HFFc6 (cell line): ENCODE measurements at places on chromosomes 7 and 10. TPM values are rescaled to one million over a fixed set of nuclear protein-coding genes. Genes with fewer than 3 reads are reported as not detected.

GRCh38 chr7:156765901-156766656, 125.5 kb downstream of the RNF32 start:
- peaks cover 11% of the 10 kb centered on the region for H3K4me1 ChIP-seq
- no peak for DNase-seq
- H3K27me3 ChIP-seq, result no peaks in the 10 kb centered on the region
- H3K27ac ChIP-seq, result no peak overlapping the region
- no peaks in the 10 kb centered on the region for H3K36me3 ChIP-seq

LIPF gene
- not detected in 3 replicates for total RNA-seq

DNA sequence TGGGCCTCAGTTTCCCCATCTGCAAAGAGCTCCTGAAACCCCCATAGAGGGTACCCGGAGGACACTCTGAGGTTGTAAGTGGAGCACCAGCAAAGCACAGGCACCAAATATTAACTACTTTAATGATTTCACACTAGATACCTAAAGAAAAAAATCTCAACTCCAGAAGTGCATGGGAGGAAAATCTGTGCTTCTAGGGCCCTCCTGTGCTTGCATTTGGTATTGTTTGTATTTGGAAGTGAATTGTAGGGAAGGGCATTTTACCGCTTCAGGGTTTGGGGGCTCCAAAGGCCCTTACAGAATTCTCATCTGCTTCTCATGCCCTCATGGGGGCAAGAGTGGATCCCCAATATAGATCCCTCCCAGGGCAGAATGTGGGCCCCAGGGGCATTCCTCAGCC, 22.4 kb upstream of the DRGX start:
- H3K4me1 ChIP-seq, result no peaks in the 10 kb centered on the region
- H3K36me3 ChIP-seq, result no peaks in the 10 kb centered on the region
- H3K4me3 ChIP-seq, result no peak overlapping the region
- H3K27ac ChIP-seq, result no peak overlapping the region
- H3K27me3 ChIP-seq, result peaks cover 46% of the 10 kb centered on the region
- DNase-seq, result no peak

DNA sequence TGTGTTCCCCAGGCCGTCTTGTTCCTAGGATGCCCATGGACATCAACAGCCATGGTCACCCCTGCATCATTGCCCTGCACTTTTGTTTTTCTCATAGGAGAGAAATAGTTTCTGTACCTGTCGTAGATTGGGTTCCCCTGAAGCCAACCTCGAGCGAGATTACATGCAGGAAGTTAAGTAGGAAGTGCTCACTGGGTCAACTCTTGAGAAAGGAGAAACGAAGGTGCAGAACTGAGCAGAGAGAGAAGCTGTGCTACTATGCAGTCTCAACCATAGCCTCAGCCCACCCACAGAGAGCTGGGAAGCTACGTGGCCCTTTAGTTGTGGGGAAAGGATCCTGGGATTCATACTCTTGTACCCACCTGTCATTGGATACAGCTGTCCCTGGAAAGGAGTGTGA, 165.2 kb downstream of the HERPUD2 start:
- H3K27ac ChIP-seq, result no peak overlapping the region
- H3K27me3 ChIP-seq, result peaks cover 32% of the 10 kb centered on the region
- DNase-seq, result no peak
- no peaks in the 10 kb centered on the region for H3K4me1 ChIP-seq
- no peaks in the 10 kb centered on the region for H3K36me3 ChIP-seq
- no peak overlapping the region for H3K4me3 ChIP-seq

IGFBP3 gene
- 820 to 983 TPM (median 981 TPM) in 3 replicates for total RNA-seq

DNA sequence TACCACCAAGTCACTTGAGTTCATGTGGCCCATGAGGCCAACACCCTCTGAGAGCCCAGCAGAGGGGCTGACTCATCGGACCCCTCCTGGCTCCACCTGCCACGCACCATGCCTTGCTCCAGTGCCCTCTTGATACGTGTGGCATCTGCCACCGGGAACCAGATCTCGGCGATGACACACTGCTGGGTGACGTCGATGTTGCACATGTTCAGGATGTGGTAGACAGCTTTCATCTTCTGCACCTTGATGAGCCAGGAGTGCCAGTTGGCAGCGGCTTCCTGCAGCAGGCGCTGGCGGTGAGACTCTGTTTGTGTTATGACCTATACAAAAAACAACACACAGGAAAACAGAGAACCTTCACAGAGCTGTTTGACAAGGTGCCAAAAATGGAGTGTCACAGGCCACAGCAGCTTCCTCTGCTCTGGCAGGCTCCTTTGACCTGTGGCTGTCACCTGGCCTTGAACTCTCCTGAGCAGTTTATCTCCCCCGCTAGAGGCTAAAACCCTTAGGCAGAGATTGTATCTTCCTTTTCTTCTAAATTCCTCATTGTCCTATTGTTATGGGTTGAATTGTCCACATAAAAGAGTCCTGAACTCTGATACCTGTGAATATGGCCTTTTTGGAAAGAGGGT, 45.2 kb upstream of the TMEM213 start:
- DNase-seq, result no peak
- peaks cover 34% of the 10 kb centered on the region for H3K4me1 ChIP-seq
- peaks cover 16% of the 10 kb centered on the region for H3K27me3 ChIP-seq
- no peak overlapping the region for H3K27ac ChIP-seq
- H3K4me3 ChIP-seq, result no peak overlapping the region

DNA sequence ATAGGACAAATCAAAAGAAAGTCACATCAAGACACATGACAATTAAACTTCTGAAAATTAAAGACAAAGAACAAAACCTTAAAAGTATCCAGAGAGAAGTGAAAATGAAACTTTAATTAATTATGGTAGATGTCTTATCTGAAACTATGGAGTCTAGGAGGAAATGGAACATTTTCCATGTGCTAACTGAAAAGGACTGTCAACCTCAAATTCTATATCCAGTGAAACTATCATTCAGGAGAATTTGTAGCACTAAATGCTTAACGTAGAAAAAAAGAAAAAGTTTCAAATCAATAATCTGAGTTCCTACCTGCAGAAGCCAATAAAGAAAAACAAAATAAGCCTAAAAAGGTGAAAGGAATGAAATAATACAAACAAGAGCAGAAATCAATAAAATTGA, 33.1 kb upstream of the C10orf71 start:
- H3K36me3 ChIP-seq, result no peaks in the 10 kb centered on the region; the same call in 1 of the 2 replicates
- H3K27ac ChIP-seq, result no peak overlapping the region
- H3K4me3 ChIP-seq, result no peak overlapping the region
- no peak for DNase-seq

GRCh38 chr10:69491611-69492010, 40.3 kb downstream of the TSPAN15 start:
- H3K27me3 ChIP-seq, result peaks cover 9% of the 10 kb centered on the region
- no peak overlapping the region for H3K27ac ChIP-seq
- peaks cover 13% of the 10 kb centered on the region for H3K36me3 ChIP-seq

GRCh38 chr7:25823571-25823970, 328.4 kb upstream of the NFE2L3 start:
- no peaks in the 10 kb centered on the region for H3K4me1 ChIP-seq
- H3K4me3 ChIP-seq, result no peak overlapping the region
- no peaks in the 10 kb centered on the region for H3K36me3 ChIP-seq
- H3K27ac ChIP-seq, result no peak overlapping the region

DNA sequence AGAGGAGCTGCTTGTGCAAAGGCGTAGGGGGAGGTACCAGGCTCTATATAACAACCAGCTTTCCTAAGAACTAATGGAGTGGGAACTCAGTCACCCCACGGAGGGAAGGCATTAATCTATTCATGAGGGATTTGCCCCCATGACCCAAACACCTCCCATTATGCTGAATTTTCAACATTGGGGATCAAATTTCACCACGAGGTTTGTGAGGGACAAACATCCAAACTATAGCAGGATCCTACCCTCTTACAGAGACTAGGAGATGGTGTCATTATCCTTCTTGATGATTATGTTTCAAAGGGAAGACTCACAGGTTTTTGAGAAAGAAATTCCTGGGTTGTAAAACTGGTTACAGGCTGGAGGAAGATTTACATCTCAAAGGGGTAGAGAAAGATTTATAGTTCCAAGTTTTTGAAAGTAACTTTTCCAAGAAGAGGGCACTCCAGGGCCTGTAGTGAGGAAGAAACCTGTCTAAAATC, 295.0 kb upstream of the DKK1 start:
- no peaks in the 10 kb centered on the region for H3K27me3 ChIP-seq
- H3K4me3 ChIP-seq, result no peak overlapping the region
- DNase-seq, result no peak
- H3K27ac ChIP-seq, result no peak overlapping the region

DNA sequence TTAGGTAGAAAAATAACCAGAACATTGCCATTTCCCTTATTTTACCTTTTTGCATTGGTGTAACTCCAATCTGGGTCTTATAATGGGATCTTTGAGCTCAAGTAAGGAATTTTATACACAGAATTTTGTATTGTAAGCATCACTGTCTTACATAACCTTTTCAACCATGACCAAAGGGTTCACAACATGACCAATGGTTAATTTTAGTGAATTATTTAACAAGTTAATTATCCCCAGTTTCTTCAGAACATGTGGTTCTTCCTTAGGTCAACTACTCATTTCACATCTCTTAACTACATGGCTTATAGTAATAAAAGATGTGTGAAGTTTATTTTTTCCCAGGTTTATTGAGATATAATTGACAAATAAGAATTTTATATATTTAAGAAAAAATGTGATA, 74.2 kb upstream of the RHOBTB1 start:
- no peak overlapping the region for H3K4me3 ChIP-seq
- H3K36me3 ChIP-seq, result no peaks in the 10 kb centered on the region
- no peaks in the 10 kb centered on the region for H3K4me1 ChIP-seq
- DNase-seq, result no peak

DNA sequence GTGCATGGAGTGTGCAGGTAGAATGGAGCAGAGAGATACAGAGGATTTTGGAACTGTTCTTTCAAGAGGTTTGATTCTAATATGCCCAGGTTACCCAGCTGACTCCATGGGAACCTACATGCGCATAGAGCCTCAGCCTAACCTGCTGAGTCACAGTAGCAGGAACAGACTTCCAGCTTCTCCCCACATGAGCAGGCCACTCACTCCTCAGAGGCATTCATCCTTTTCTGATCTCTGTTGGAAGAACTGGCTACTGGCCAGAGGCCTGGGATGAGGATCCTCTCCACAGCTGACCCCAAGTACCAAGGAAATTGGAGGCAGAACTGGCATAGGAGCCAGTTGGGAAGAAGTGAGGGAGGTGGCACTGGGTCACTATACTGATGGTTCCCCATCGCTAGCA, 17.9 kb upstream of the CCSER2 start:
- no peak overlapping the region for H3K4me3 ChIP-seq
- no peak for DNase-seq
- H3K4me1 ChIP-seq, result peaks cover 16% of the 10 kb centered on the region

DNA sequence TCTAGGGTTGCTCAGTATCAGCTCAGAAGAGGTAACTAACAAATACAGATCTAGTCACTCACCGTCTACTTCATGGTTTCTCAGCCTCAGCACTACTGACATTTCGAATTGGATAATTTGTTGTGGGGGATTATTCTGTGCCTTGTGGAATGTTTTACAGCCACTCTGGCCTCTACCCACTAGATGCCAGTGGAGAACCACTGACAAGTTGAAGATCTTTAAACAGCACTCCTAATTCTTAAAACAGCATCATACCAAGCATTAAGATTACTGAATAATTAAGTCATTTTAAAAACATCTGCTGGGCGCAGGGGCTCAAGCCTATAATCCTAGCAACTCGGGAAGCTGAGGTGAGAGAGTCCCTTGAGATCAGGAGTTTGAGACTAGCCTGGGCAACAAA, 82.6 kb downstream of the UPF2 start:
- 0 out of 2 replicates have a peak, but pooled peaks cover 2% of the 10 kb centered on the region for H3K27me3 ChIP-seq
- peaks cover 17% of the 10 kb centered on the region for H3K36me3 ChIP-seq
- no peak for DNase-seq
- H3K4me3 ChIP-seq, result no peak overlapping the region
- H3K4me1 ChIP-seq, result no peaks in the 10 kb centered on the region

CHCHD2 gene
- total RNA-seq, result 386 to 515 TPM (median 413 TPM) in 3 replicates

DNA sequence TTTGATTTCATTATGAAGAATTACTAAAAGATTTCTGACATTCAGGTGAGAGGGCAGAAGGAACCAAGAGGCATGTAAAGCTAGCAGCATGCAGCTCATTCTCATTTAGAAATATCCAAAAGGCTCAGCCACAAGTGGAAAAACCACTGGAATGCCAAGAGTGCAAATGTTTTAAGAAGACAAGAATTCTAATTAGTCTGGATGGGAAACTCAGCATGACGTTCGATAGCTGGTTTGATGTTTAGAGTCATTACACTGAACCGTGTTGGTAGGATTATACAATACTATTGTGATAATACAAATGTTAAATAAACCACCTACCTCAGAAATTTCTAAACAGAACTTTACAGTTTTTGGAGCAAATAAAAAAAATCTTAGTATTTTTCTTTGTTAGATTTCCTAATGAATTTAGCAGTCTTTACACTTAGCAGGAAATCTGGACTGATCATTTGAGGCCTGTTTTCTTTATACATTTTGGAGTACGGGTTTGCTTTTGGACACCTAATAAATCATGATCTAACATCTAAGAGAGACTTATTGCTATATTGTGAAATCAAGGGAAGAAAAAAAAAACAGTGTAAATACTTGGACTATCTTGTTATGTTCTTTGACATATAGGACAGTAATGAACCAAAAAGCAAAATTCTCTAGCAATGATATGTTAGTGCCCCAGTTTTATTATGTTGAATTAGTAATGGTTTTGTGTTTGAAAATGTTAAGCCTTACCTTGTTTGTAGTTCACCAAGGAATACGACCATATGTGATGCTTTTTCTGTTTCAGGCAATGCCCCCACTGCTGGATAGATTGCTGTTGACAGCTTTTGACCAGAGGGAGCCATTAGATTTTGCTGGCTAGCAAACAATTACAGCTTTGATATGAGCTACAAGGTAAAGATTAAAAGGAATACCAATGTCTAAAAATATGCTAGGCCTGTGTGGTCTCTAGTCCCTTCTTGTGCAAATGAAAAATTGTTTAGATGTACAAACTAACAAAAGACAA, 354.1 kb upstream of the SEMA3A start:
- peaks cover 21% of the 10 kb centered on the region for H3K4me1 ChIP-seq
- peak; percentile 14 for DNase-seq
- H3K36me3 ChIP-seq, result no peaks in the 10 kb centered on the region
- no peaks in the 10 kb centered on the region for H3K27me3 ChIP-seq

NXPH1 gene
- not detected in 2 replicates for total RNA-seq

- H3K36me3 ChIP-seq, result peaks cover 16% of the 10 kb centered on the region; the same call in 1 of the 2 replicates
- peak; percentile 95 for DNase-seq
These were observed 74.3 kb upstream of the ASAH2 start for GRCh38 chr10:50325449-50326171.

FEZF1 gene
- total RNA-seq, result not detected in 2 replicates

DNA sequence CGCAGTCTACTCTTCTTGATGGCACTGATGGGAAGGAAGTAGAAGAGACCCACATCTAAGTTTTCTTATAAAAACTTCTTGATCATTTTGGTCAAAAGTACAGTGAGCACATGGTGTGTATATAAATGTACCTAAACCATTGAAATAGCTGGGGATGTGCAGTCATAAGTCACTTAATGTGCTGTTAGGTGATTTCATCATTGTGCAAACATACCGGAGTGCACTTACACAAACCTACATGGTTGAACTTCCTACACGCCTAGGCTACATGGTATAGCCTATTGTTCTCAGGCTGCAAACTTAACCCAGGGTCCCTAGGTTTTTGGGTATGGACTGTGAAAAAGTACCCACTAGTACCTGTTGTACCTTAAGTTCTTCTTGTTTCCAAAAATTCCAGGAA, 123.3 kb upstream of the ZNF438 start:
- peaks cover 4% of the 10 kb centered on the region; the same call in 1 of the 2 replicates for H3K36me3 ChIP-seq
- peaks cover 43% of the 10 kb centered on the region for H3K4me1 ChIP-seq
- H3K27ac ChIP-seq, result no peak overlapping the region
- no peaks in the 10 kb centered on the region for H3K27me3 ChIP-seq
- DNase-seq, result no peak
- H3K4me3 ChIP-seq, result no peak overlapping the region

DRGX gene
- 0.17 and 0.37 TPM in 2 replicates for total RNA-seq

- H3K36me3 ChIP-seq, result no peaks in the 10 kb centered on the region; the same call in 1 of the 2 replicates
- DNase-seq, result no peak
- peaks cover 16% of the 10 kb centered on the region for H3K4me1 ChIP-seq
- H3K27ac ChIP-seq, result no peak overlapping the region
- H3K27me3 ChIP-seq, result no peaks in the 10 kb centered on the region
These were observed 32.0 kb upstream of the ZCCHC24 start for GRCh38 chr10:79477456-79477855.
